IPS-NIHi11 (cell line): ENCODE measurements at places on chromosomes 13 and 19.

DNA sequence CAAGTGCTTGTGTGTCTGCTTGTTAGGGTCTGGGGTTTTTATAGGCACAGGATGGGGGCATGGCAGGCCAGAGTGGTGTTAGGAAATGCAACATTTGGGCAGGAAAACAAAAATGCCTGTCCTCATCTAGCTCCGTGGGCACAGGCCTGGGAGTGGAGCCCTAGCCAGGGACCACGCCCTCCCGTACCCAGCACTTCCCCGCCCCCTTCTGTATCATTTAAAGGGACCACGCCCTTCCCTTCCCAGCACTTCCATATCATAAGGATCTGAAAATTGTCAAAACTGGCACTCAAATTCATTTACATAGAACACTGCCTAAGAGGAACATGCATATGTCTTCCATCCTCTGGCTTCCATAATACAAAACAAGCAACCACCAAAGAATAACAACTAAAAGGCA is 185.8 kb downstream of the B3GLCT start:
- DNase-seq: no peak

- no peak for DNase-seq
These were observed 7.3 kb upstream of the F7 start for GRCh38 chr13:113098162-113098732.

DNA sequence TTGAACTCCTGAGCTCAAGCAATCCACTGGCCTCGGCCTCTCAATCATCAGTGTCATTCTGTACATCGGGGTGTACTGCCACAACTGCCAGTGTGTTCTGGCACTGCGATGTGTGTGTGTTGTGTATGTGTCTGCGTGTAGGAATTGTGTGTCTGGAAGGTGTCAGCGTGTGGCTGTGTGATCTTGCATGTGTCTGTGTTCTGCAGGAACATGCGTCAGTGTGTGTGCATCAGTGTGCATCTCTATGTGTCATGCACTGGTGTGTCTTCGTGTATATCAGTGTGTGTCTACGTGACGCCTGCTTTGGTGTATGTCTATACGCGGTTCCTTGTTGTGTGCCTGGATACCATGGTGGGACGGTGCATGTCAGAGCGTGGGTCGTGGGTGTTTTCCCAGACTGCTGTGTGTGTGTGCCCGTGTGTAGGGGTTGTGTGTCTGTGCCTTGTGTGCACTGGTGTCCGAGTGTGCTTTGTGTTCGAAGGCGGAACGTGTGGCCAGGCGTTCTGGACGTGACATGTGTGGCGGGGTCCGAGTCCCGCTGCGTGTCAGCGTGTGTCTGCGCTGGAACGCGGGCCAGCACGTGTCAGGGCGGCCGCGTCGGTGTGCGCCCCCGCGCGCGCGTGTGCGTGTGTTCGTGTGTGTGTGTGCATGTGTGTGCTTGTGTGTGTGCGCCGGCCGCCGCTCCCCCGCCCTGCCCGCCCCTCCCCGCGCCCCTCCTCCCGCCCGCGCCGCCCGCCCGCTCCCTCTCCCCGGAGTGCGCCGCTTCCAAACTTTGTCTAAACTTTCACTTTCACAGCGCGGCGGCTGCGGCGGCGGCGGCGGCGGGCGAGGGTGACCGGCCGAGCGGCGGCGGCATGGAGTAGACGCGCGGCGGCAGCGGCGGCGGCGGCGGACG is at the start of gene NFIX:
NFIX (plus strand) TSS at position 775 of the 895 bp plus-strand sequence. CDS start 363 bp downstream, outside the sequence.
- DNase-seq: peak; percentile 81

- no peak for DNase-seq
These were observed 73.8 kb downstream of the GADD45B start for GRCh38 chr19:2549701-2550191.

GRCh38 chr19:15401397-15401710 is 17.4 kb downstream of the AKAP8L start:
- no peak for DNase-seq

DNA sequence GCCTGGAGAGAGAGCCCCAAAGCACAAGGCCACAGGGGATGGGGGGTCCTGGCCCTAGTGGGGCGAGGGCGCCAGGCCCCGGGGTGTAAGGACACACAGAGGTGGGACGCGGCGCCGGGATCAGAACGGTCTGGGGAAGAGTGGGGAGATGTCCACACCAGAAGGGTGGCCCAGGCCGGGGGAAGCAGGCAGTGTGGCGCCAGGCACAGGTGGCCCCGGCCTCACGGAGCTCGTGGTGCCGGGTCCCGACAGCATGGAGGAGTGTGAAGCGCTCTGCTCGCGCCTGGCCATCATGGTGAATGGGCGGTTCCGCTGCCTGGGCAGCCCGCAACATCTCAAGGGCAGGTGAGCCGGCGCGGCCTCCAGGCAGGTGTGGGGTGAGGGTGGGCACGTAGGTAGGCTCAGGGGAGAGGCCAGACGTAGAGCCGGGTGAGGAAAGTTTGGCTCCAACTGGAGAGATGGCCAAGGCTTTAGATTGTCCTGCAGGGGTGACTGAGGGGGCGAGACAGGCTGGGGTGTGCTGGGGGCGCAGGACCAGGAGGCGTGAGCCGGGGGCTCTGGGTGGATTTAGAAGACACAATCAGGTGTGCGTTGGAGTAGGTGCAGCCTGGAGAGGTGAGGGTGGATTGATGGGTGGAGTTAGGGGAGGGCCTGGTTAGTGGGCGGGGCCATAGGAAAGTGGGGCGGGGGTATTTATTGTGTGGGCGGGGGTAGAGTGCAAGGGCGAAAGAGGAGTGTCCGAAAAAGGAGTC is 2.9 kb upstream of the ARHGAP45 start:
- DNase-seq: peak; percentile 77

- no peak for DNase-seq
These were observed 10.3 kb upstream of the STRN4 start for GRCh38 chr19:46756544-46756888.

GRCh38 chr19:34317311-34317927 is 47.6 kb upstream of the GPI start:
- DNase-seq: no peak

DNA sequence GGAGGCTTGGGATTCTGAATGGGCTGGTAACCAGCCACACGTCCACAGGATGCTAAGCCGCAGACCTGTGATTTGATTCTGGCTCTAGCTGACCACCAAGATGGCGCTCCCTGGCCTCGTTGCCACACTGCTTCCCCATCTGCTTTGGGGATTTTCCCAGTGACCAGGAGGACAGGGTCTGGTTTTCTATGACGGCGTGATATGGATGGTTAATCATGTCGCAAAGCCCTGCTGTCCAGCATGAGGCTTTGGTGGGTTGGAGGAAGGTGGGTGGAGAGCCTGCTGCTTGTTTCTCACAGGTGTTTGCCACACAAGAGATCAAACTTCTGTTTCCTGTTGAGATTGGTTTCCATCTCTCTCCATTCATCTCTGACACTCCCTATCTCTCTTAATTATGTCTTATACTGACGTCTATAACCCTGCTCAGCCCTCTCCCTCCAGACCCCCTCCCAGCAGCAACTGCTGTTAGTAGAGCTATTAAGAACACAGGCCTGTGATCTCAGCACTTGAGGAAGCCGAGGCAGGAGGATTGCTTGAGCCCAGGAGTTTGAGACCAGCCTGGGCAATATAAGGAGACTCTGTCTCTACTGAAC is 102.7 kb downstream of the SIPA1L3 start:
- DNase-seq: no peak

DNA sequence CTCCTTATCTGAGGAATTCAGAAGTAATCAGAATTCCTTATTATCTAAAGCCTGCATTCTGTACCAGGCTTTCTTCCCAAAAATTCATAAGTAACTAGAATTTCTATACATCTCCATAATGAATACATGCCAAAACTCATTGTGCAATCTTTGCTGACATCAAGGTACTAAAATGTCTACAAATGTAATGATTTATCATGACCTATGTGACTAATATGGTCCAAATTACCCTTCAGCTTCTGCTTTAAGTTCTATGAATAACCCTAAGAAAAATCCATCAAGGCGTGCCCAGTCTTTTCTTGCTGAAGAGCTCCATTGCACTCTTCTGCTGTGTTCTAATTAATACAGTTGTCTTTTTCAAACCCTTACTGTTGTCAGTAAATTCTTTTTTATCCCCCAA is 58.5 kb upstream of the SLITRK1 start:
- no peak for DNase-seq

GRCh38 chr19:49999371-50000010 is 25.7 kb downstream of the VRK3 start:
- no peak for DNase-seq

DNA sequence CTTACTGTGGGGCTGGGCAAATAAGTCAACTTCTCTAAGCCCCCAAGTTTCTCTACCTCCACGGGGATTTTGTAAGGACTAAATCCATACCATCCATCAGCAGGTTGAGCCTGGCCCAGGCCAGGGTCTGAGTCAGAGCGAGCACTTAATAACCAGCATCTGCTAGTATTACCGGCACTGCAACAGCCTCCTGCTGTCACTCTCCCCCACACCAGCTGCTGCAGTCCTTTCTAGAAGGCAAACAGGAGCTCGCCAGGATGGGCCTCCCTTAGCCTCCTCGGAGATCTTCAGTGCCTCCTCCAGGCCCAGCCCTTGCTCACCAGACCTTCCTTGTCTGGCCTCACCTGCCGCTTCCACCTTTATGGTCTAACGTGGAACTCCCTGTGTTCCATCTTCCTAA is 3.2 kb downstream of the NAPA start:
- DNase-seq: no peak

DNA sequence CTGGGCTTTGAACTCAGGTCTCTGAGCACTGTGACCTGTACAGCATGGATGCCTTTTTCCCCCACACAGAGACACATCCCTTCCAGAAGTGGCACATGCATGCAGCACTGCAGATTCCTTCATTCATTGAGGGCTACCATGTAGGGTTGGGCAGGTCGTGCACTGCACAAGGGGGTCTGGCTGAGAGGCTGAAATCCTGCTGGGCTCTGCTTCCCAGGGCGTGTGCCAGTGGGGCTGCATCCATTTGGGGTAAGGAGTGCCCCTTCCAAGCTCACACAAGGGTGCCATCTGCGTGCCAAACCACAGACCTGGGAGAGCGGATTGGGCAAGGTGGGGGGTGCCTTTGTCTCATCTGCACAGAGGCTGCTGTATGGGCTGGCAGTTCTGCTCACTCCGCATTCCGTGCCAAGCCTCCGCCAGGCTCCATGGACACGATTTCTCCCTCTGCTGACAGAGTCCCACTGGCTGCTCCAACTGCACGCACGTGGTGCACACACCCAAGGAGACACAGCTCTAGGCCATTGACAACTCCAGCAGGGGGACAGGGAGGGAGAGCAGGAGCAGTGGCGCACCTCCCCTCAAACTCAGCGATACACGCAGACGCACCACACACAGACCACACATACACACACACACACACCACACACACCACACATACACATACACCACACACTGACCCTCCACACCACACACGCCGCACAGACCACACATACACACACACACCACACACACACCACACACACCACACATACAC is 4.5 kb upstream of the SHISA7 start:
- no peak for DNase-seq

DNA sequence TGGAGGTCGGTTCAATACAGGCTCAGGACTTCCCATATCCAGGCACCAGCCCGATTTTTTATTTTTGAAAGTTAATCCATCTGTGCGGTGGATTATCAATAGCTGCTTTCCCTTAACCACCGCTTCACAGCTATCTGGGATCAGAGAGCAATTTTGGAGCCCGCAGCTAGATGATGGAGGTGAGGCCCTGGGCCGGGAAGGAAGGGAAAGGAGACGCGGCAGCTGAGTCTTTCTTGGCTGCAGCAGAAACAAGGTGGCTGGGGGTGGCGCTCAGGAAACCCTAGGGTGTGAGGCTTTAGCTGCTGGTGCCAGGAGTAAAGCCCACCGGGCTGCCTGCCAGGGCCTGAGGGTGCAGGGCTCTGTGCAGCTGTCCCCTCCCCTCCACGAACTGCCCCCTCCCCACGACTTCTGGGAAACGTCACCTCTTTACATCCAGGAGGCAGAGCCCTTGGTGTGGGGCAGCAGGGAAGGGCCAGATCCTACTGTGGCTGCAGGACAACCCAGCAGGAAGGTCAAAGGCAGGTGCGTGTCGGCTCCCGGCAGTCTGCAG is 307.0 kb downstream of the ZNF536 start:
- no peak for DNase-seq

GRCh38 chr19:19613506-19613905 is 5.0 kb downstream of the PBX4 start:
- no peak for DNase-seq

- peak; percentile 92 for DNase-seq
These were observed 696 bp upstream of the SAMD1 start for GRCh38 chr19:14091081-14091812.

DNA sequence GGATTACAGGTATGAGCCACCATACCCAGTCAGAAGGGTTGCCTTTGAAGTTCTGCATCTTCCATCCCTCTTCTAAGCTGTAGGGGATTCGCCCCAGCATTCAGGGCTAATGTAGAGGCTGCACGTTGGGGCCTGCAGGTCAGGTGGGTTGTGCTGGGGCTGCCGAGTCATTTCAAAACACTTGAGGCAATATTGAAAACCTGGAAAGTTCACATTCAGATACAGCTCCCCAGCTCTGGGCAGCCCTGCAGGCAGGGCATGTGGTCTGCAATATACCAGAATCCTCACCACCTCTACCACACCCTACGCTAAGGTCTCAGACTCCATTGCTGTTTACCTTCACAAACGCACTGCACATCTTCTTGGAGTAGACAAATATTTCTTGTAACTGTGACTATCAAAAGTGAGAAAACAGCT is 24.6 kb downstream of the CCNE1 start:
- DNase-seq: no peak

DNA sequence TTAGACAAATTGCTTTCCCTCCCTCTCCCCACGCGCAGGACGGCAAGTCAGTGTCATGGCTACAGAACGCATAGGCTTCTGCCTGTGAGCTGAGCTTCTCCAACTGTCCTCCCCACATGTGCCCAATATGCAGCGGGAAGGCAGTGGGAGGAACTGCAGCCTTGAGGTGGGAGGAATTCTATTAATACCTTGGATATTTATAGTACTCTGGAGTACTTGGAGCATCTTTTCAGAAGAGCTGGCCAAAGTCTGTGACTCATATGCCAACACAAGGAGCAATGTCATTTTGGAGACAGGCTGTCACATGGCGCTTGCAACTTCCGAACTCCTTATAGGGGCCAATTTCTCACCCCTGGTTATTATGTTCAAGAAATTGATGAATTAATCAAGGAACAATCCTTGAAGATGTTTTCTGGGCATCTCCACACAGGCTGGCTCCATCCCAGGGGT is 245.0 kb upstream of the SERP2 start:
- no peak for DNase-seq

GRCh38 chr13:30216111-30216510 is 91.2 kb downstream of the KATNAL1 start:
- peak; percentile 23 for DNase-seq

DNA sequence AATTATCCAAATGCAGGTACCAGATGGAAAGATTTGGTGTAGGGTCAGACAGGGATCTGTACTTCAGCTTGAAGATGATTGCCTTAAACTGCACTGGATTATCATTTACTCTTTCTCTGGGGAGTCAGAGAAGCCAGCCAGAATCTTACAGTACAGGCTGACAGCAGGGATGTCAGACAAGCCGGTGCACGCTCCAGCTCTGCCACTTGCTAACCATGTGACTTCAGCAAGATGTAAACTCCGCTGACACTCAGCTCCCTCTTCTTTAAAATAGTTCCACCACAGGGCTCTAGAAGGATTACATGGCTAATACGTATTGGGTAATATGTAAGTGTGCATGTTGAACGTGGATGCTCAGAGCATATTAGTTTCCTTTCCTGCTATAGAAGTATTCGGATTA is 251.4 kb upstream of the MAB21L1 start:
- DNase-seq: no peak

GRCh38 chr13:113493315-113493951 is 2.9 kb upstream of the DCUN1D2 start:
- DNase-seq: no peak

GRCh38 chr13:41019011-41019487 is at the start of gene ELF1:
Gene ELF1, minus strand, starts transcription at chr13:41019316. Its CDS starts 37,262 bp downstream, at chr13:40982054.
- DNase-seq: peak; percentile 45
